Stimulated activated CD8-positive, alpha-beta memory T cell treated with anti-CD3 and anti-CD28 coated beads, Interleukin-2, amount 100 ng/mL, for 1 hour (primary cell): ENCODE measurements at places on chromosomes 3 and 15.

GRCh38 chr3:112092496-112093179 is 6.4 kb downstream of the C3orf52 start:
- DNase-seq, result no peak

DNA sequence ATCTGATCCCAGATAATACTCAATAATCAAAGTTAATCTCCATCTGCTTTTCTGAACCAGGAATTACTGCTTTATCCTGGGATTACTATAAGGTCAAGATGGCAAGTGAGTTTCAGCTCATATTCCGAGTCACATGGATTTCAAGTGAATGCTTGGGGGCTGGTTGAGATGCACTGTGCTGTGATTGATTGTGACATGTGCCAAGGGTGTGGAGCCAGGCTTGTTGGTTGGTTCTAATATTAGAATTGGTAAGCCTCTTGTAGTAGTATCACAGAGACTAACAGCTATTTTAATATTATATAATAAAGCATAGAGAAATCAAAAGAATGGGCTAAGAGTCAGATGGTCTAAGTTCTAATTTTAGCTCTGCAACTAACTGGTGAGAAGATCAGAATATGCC is 74.2 kb upstream of the ICE2 start:
- no peak for DNase-seq

DNA sequence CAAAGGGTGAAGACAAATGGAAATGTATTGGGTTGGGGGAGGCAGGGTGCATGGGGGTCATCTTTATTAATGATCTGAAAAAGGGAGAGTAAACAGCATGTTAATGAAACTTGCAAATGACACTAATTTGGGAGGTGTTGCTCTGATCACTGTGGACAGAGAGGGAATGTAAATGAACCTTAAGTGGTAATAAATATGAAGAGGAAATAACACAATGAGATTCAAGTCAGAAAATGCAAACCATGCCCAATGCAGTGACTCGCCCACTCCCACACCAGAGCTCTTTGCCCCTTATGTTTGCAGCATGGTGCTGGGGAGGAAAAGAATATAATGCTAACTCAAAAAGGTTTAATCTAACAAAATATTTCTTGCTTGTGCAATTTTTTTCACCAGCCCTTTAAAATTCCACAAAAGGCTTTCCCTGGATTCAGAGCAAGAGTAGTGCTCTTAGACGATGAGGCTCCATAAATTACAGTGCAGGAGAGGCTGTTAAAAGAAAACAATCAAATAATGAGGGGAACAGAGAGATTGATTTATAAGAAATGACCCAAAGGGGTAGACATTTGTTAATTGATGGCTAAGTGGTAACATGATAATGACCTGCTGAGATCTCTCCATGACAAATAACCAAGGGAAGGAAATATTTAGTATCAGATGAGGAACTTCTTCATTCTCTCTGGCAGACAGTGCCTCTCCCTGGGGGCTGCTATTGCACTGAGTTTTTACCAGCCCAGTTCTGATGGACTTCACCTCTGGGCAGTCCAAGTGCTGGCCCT is 210.0 kb upstream of the PPP2R3A start:
- DNase-seq, result no peak

DNA sequence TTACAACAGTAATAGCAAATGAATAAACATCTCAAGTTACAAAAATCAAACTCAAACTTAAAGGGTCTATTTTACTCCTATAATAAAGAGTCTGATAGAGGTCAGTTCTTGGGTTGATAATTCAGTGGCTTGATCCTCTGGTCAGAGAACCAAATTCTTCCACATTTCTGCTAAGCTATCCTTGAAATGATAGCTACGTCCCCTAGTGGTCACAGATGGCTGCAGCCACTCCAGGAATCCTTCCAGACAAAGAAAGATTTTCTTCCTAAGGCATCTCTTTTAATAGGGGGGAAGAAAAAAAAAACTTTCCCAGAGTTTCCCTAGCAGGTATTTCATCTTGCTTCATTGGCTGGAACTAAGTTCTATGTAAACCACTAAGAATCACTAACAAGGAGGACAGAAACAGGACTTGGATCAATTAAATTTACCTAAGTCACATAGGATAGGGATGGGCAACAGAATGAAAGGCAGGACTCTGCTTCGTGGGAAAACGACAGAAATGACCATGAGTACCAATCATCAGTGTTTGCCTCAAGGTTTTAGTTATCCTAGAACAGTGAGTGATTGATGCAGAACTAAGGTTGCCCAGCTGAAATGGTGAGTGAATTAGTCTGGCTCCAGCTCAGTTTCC is 160.7 kb downstream of the STAC start:
- no peak for DNase-seq

DNA sequence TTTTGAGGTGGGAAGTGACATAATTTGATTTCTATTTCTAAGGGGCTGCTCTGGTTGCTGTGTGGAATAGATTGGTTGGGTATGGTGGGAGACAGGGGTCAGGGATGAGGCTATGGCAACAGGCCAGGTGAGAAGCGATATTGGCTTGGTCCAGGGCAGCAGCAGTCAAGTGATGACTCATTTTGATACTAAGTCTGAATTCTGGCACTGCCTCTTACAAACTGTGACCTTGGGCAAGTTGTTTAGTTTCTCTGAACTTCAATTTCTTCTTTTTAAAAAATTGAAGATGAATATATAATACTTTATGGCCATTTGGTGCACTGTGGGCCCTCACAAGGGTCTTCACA is 40.4 kb upstream of the CLSTN2 start:
- DNase-seq, result no peak

- DNase-seq, result no peak
These were observed 274.0 kb downstream of the RYR3 start for GRCh38 chr15:33584797-33585196.

GRCh38 chr15:82849556-82850512 is 40.4 kb downstream of the WHAMM start:
- no peak for DNase-seq
